ENCODE measurements at places on chromosomes 3 and 15. TPM values are rescaled to one million over a fixed set of nuclear protein-coding genes. Genes with fewer than 3 reads are reported as not detected.

DNA sequence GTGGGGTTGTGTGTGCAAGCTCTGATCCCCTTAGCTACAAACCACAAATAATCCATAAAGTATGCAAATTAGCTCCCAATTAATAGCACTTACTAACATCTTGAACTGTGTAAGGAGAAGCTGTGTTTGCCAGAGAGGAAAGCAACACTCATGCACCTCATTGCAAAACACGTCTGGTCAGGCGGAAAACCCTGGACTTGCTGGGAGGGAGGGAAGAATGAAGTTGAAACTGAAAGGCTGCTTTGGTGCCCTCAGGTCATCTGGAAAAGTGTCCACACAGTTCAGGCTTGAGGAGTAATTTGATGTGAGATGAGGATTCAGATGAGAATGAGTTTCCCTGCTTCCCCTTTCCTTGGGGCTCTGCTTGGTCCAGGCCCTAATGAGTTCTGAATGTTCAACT is 185.5 kb upstream of the ANKRD28 start:
- peak; percentile 88 for DNase-seq

DNA sequence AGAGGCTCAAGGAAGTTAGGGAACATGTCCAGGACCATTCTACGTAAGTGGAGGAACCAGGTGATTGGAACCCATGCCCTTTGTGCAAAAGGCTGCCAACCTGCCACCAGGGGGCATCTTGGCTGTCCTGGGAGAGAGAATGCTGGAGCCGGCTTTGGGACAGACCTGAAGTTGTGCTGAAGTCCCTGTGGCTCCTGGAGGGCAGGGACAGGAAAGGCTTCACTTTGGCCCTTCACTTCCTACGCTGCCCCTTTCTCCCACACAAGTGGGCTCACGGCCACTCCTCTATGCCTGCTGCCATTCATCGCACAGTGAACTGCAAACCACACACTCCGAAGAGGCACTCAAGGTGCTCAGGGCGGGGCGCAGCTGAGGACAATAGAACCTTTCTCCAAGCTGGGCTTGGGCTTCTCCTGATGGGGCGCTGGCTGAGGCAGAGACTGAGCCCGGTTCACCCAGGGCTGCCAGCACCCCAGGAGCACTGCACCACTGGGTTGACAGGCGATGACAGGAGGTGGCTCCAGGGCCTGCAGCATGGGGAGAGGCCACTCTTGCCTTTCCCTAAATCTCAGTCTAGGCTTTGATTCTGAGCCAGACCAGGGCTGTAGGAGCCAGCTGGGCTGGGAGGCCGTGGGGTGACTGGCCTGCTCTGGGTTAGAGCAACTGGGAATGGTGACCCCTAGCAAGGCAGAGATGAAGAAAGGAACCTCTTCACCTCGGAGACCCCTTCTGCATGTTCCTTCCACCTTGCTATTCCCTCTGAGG is 8.4 kb downstream of the SHF start:
- no peak for DNase-seq

GRCh38 chr3:197989651-197990050 is 29.6 kb downstream of the LMLN start:
- DNase-seq, result no peak

GRCh38 chr3:42014921-42015533 is 53.1 kb upstream of the ULK4 start:
- peak; percentile 35 for DNase-seq

The DPPA2 gene
- total RNA-seq, result not detected
